ENCODE measurements at places on chromosomes 16 and 17.
A peak's percentile ranks its signal among the peaks of the same experiment; 100 is the strongest.

GRCh38 chr17:56157845-56158244 is 4.6 kb downstream of the ANKFN1 start:
- DNase-seq = no peak

DNA sequence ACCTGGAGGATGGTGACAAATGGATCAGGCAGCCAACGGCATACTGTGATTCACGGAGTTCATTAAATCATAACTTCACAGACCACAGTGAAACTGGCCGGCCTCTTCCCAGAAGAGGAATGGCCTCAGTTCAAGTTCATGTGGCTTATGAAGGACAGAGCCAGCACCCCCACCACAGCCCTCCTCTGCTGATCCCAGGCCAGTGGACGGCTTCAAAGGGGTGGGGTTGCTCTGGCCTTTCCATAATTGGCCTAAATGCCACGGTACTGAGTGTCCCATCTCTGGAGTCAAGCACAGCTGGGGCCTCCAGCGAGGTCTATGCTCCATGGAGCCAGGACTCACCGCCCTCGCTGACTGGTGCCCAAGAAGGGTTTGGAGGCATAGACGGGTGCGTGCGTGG is 21.4 kb downstream of the GALNS start:
- no peak for DNase-seq

GRCh38 chr16:70694088-70694867 is 8.4 kb upstream of the MTSS2 start:
- DNase-seq = peak; percentile 91

- DNase-seq = no peak
Observed at GRCh38 chr17:77959126-77959925, 823 bp downstream of the TNRC6C start.

DNA sequence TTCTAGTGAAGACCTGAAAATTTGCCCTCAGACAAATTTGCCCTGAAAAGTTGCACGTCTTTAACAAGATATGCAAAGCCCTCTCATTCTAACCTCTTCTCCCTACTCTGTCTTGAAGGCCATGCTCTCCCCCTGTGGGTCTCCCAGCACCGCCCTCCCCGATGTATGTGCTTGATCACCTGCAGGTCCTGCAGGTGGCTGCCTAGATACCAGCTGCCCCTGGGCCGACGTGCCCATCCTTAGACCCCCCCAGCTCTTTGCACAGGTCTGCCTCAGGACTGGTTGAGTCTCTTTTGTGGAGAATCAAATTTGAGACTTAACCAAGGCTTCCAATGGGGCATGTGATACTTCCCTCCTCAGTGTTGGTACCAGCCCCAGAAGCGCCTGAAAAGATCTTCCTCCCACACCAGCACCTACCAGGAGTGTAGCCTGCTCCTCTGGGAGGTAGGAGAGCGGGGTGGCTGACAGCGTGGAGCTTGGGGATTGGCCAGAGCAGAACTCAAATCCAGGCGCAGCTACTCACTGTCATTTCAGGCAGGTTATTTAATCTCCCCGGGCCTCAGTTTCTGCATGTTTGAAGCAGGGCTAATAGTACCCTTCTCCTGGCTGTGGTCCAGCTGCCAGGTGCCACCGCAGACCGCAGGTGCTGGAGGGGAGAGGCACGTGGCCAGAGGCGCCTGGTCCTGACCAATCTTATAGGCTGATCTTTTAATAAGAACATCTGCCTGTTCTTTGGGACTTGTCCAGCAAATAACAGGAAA is 4.5 kb upstream of the MRPL38 start:
- DNase-seq = no peak

GRCh38 chr17:83128306-83129240 is 49.2 kb downstream of the METRNL start:
- DNase-seq = no peak

DNA sequence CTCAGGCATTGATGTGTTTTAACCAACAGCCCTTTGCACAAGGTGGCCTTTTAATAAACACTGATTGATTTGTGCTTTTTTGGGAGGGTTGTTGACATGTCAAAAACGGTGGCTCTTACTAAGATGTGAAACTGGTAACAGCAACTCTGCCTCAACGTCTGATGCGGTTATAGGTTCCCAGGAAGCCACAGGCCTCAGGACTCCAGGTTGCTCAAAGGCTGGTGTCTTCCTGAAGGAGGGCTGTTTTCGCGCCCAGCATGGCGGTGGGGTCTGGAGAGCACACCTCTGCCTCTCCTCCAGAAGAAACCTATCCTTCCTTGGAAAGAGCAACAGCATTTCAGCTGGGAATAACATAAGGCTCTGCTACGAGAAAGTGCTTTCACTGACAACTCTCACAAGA is 187.5 kb downstream of the IRF8 start:
- DNase-seq = no peak

- DNase-seq = no peak
Observed at GRCh38 chr17:66793814-66794213, 41.1 kb upstream of the CACNG5 start.

GRCh38 chr16:90032674-90033331 is 13.5 kb upstream of the DBNDD1 start:
- DNase-seq = peak; percentile 31
